Type B pancreatic cell (in vitro differentiated cells): ENCODE measurements at places on chromosomes 6 and 20.

DNA sequence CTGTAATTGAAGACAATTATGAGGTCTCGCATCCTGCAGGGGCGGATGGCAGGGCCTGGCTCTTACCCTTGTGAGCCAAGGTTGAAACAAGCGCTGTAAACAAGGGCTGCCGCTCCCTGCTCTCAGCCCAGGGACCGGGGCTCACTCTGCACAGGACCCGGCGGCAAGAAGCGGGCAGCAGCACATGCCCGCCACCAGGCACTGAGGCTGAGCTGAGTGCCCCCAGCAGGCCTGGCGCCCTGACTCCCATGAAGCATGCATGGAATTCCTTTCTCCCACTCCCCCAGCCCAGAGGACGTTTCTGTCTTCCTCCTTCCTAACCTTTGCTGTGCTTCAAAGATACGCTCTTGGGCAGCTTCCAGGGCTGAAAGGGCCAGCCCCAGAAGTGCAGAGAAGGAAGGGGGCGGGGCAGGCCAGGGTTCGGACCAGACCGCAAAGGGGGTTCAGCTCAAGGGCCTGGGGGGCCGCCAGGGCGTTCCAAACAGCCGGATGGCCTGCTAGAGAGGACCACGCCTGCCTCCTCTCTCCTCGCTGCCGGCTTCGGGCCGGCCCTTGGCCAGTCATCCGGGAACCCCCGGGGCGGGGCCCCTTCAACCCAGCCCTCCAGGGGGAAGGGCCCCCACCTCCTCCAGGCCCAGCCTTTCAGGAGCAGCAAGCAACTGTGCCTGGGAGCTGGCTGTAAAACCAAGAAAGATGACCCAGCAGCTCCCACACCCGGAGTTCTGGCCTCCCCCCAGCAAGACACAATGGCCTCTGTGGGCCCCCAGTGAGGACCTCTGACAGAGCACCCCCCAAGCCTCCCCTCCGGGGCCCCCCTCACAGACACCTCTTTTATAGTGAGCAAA is 109.9 kb downstream of the NOL4L start:
- DNase-seq: peak; percentile 93

GRCh38 chr6:113862112-113862511 is 5.0 kb downstream of the MARCKS start:
- DNase-seq: no peak

- DNase-seq: no peak
Observed at GRCh38 chr20:44589537-44589936, 7.2 kb downstream of the PKIG start.

GRCh38 chr6:24929242-24929641 is 6.5 kb downstream of the RIPOR2 start:
- DNase-seq: no peak

- DNase-seq: no peak
Observed at GRCh38 chr6:6906570-6907213, 201.1 kb upstream of the RREB1 start.

- peak; percentile 37 for DNase-seq
Observed at GRCh38 chr6:170036916-170037315, 254.0 kb downstream of the DLL1 start.

DNA sequence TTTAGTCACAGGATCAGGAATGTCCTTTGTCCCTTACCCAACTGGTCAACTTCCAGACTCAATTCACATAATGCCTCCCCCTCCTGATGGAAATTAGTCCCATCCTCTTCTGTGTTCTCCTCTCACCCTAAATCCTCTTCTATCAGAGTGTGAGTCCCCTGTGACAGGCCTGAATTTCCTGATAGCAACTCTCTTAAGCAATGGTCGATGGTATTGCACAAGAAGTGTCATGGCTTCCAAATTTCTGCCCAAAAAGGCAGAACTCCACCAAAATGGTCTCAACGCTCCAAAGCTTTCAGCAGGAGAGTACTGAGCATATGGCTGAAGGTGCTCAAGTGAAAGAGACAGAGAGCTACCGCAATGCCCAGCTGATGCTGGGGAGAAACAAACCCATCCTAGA is 2.4 kb downstream of the PREP start:
- no peak for DNase-seq

GRCh38 chr6:94862112-94862511 is 715.2 kb upstream of the MANEA start:
- DNase-seq: no peak

DNA sequence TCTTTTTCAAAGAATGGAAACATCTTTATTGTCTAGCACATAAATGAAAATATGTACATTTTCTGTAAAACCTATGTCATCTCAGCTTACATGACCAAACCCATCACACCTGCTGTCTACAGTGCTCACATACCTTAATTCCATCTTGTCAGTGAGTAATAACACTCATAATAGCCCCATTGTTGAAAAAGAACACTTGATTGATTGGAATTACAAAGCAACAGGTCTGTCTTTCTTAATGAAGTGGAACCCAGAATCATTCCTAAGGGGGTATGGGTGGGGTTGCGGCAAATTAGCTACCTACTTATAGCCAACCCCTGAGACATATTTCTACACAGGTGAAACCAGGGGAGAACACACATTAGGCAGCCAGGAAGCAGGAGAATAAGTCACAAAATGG is 20.2 kb downstream of the ADGRF4 start:
- DNase-seq: no peak

- no peak for DNase-seq
Observed at GRCh38 chr6:15375638-15376290, 129.9 kb downstream of the JARID2 start.

GRCh38 chr20:41697861-41698559 is 79.8 kb upstream of the CHD6 start:
- DNase-seq: no peak

GRCh38 chr6:130968476-130968875 is 94.6 kb downstream of the EPB41L2 start:
- DNase-seq: no peak

- peak; percentile 93 for DNase-seq
Observed at GRCh38 chr6:26595669-26596269, 984 bp upstream of the ABT1 start.

- no peak for DNase-seq
Observed at GRCh38 chr20:62134735-62135231, 8.4 kb downstream of the PSMA7 start.

- DNase-seq: no peak
Observed at GRCh38 chr6:35016502-35017321, 124.4 kb downstream of the TCP11 start.

GRCh38 chr6:75579951-75580350 is 21.7 kb upstream of the SENP6 start:
- no peak for DNase-seq

GRCh38 chr6:72446430-72446829 is 175.4 kb upstream of the KCNQ5 start:
- DNase-seq: no peak

DNA sequence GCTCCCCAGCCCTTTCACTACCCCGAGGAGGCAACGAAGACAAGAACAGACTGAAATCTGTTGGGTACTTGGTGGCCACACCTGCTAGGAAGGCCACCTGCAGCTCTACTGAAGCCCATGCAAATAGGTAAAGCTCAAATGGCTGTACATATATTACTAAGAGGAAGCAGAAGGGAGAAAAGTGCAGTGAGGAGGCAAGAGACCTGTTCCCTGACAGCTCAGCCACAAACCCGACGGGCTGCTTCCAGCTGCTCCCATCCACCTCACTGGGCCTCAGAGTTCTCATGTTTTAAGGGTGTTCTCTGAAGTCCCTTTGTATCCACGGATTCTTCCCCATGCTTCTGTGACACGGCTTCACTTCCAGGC is 24.6 kb downstream of the TRAM2 start:
- DNase-seq: no peak

- no peak for DNase-seq
Observed at GRCh38 chr6:34748757-34749156, 8.5 kb upstream of the SNRPC start.

- DNase-seq: no peak
Observed at GRCh38 chr6:89205819-89206218, 11.3 kb downstream of the GABRR1 start.

GRCh38 chr6:92559611-92560010 is 859.7 kb downstream of the EPHA7 start:
- no peak for DNase-seq

DNA sequence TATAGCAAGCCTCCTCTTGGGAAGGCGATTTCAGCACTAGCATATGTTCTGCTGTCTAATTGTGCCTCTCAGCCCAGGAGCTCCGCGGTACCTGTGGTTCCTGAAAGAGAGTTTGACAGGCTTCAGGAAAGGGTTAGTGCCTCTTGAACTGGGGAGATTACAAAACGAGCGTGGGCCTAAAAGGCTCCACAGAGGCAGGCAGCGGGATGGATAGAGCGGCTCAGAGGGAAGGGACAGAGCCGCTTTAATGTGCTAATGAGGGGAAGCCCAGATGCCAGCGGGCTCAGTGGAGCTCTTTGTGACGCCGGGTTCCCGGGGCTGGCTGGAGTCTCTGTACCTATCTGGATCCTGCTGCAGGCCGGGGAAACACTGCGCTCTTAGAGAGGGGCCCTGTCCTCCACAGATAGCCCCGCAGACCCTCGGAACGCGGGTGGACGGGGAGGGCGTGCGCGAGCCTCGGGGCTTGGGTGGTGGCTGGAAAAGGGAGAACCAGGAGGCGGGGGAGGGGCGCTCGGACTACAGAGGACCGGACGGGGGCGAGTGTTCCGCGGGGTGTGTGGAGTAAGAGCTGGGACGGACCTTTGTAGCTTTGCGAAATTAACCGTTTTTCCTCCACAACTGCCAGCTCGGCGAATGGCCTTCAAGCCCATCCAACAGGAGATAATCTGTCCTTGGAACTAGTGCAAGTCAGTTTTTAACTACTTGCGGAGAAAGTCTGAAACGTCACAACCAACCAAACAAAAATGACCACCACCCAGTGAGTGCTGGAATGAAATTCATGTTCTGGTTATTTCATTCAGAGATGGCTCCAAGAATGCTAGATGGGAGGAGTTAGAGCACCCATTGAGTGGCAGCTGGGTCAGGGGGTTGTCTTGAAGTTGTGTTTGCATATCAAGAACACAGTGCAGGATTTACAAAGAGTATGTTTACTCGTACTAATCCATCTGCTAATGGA is 13.0 kb downstream of the SLC35F1 start:
- no peak for DNase-seq

DNA sequence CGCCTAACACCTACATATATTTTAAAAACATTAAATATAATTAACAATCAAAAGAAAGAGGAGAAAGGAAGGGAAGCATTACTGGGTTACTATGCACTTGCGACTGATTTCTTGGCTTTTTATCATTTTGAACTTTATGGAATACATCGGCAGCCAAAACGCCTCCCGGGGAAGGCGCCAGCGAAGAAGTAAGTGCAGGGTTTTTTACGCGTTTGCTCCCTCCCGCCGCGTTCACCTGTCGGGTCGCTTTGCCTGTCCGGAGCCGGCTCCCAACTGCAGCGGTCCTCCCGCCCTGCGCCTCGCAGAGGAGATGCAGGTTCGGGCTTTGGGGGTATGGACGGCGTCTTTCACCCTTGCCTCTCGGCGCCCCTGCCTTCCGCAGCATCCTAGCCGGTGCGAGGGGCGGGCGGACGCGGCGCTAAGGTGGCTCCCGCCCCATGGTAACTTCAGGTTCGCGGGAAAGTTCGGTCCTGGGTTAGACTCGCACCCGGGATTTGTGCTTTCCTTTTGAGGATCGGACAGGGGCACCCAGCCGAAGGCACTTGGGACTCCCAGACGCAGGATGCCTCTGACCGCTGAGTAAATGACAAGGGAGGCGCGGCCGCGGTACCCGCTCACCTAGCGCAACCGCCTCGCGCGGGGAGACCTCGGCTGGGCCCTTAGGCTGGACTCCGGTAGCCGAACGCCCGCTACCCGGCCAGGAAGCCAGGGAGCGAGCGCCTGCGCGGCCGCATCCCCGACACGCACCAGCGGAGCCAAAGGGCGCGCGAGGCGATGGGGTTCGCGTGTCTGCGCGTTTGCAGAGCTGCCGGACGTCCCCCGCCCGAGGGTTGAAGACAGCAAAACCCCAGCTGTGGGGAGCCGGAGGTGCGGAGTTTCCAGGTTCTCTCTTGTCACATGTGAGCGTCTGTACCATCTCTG is 891 bp downstream of the RSPO3 start:
- peak; percentile 75 for DNase-seq

DNA sequence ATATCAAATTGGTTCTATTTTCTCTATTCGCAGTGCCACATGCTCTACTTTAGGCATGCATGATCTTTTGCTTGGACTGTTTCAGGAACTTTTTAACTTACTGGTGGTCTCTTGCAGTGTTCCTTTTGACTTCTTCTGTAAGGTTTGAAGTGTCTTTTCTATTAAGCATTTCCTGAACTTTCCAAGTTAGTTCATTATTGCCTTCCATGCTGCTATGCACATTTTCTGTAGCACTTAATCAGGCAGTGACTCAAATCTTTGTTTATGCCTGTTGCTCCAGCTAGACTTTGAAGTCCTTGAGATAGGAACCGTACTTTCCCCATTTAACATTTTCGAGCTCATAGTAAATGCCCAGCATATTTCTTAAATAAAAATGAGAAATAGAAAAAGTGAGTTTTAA is 52.2 kb downstream of the FAM83B start:
- DNase-seq: no peak

- DNase-seq: no peak
Observed at GRCh38 chr6:96156425-96156824, 140.7 kb downstream of the FUT9 start.

- no peak for DNase-seq
Observed at GRCh38 chr6:158879180-158879579, 60.0 kb upstream of the EZR start.

GRCh38 chr20:8542110-8542486 is 410.0 kb downstream of the PLCB1 start:
- no peak for DNase-seq

DNA sequence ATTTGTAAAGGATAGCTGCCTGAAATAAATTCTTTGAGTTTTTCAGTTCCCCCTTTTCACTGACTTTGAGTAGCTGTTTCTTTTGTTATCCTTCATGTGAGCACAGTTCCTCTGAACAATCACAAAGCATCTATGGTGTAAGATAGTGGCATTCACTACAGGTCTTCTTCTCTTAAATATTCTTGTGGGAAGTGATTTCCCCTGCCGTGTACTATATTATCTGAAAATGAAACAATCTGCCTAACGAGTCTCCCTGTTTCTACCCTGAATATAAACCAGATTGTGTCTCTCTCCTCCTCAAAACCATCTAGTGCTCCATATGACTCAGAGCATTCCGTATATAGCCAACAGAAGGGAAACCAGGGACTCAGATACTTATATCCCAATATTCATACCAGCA is 380.1 kb upstream of the SOX4 start:
- no peak for DNase-seq

- DNase-seq: no peak
Observed at GRCh38 chr6:164167873-164168405, 753.4 kb downstream of the QKI start.

- no peak for DNase-seq
Observed at GRCh38 chr20:60238992-60239660, 280.9 kb downstream of the CDH26 start.

- DNase-seq: no peak
Observed at GRCh38 chr6:106609699-106610098, 19.6 kb downstream of the RTN4IP1 start.

- DNase-seq: no peak
Observed at GRCh38 chr6:87099472-87099871, 4.6 kb upstream of the CGA start.

GRCh38 chr6:151585741-151586140 is 91.9 kb downstream of the CCDC170 start:
- no peak for DNase-seq
